ENCODE measurements at places on chromosomes 13 and 19.

GRCh38 chr13:30721936-30722335 is 13.4 kb upstream of the ALOX5AP start:
- DNase-seq = no peak

GRCh38 chr13:35159041-35159440 is 217.0 kb downstream of the NBEA start:
- no peak for DNase-seq

- DNase-seq = no peak
These were observed 248.0 kb upstream of the TMTC4 start for GRCh38 chr13:100922599-100922998.

GRCh38 chr19:46487802-46488445 is 7.7 kb downstream of the PNMA8B start:
- DNase-seq = peak; percentile 58

DNA sequence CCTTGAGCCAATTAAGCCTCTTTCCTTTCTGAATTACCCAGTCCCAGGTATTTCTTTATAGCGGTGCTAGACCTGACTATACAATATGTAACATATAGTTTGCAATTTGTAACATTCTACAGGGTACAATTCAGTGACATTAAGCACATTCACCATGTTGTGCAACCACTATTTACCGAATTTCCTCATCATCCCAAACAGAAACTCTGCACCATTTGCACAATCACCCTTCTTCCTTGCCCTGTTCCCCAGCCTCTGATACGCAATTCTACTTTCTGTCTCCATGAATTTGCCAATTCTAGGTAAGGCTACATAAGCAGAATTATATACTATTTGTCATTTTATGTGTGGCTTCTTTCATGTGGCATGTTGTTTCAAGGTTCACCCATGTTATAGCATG is 13.7 kb upstream of the SIGLEC10 start:
- DNase-seq = no peak

DNA sequence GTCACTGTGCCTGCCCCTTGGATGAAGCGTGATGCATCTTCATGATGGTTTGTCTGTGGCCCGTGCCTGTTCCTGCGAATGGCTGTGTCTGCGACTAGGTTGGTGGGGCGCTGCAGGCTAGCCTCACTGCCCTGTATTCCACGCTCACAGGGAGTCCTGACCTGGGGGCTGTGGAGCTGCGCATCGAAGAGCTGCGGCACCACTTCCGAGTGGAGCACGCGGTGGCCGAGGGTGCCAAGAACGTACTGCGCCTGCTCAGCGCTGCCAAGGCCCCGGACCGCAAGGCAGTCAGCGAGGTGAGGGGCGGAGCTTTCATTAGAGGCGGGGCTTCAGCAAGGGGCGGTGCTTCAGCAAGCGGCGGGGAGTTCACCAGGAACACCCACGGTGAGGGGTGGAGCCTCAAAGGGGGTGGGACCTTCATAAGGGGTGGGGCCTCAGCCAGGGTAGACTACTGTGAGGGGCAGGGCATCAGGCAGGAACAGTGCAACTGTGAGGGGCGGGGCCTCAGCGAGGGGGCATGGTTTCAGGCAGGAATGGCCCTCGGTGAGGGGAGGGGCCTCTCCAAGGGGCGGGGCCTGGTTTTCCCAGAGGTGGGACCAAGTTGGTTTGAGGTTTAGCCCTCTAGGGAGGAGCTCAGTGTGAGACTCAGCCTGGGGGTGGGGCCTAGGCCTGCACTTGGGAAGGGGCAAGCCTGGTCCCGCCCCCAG is 17.2 kb downstream of the PKN1 start:
- no peak for DNase-seq

- no peak for DNase-seq
These were observed 59.4 kb downstream of the ZDHHC20 start for GRCh38 chr13:21399741-21400140.

DNA sequence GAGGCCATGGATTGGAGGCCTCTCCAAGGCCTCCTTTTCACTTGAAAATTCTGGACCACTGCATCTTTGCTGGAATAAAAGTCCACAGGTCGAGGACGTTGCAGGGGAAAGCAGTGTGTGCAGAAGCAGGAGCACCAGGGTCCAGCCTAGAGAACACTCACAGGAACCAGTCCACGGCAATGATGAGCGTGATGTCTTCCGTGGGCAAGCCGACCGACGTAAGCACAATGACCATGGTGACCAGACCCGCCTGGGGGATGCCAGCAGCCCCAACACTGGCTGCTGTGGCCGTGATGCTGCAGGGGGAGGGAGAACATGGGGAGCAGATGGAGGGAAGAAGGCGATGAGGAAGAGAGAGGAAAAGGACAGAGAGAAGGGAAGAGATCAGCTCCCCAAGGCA is 11.5 kb downstream of the OR7C2 start:
- DNase-seq = no peak

- no peak for DNase-seq
These were observed 2.2 kb downstream of the CD37 start for GRCh38 chr19:49337267-49338022.

Measured in AG10803 (cell line).